ENCODE measurements at places on chromosomes 7 and 10.

DNA sequence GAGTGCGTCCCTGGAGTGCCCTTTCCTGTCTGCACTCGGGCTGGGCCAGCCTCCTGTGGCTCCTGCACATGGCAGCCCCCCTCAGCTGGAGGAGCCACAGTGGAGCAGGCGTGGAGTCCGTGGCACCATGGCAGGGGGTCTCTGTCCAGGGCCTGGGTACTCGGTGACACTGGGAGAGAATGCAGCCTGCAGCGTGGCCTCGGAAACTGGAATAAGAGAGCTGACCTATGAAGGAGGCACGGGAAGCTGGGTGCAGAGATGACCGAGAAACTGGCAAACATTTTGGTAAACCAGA lies 25.8 kb upstream of the WDFY4 start:
- DNase-seq: no peak

DNA sequence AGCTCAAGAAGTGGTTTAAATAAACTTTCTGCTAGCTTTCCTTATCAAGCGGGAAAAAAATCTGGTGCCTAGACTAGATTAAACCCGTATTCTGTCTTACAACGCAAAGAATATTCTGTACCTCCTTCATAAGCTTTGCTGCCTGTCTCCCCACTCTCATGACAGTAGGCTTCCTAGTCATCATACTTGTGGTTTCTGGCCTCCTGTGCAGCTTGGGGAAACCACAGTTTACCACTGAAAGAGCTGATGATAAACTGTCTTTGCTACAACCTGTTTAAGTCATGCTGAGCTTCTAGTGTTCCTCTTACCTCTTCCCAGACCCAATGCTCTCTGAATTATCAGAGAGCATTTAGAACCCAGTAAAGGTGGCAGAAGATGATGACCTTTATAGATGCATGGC lies 55.0 kb downstream of the PODXL start:
- DNase-seq: peak; percentile 41

DNA sequence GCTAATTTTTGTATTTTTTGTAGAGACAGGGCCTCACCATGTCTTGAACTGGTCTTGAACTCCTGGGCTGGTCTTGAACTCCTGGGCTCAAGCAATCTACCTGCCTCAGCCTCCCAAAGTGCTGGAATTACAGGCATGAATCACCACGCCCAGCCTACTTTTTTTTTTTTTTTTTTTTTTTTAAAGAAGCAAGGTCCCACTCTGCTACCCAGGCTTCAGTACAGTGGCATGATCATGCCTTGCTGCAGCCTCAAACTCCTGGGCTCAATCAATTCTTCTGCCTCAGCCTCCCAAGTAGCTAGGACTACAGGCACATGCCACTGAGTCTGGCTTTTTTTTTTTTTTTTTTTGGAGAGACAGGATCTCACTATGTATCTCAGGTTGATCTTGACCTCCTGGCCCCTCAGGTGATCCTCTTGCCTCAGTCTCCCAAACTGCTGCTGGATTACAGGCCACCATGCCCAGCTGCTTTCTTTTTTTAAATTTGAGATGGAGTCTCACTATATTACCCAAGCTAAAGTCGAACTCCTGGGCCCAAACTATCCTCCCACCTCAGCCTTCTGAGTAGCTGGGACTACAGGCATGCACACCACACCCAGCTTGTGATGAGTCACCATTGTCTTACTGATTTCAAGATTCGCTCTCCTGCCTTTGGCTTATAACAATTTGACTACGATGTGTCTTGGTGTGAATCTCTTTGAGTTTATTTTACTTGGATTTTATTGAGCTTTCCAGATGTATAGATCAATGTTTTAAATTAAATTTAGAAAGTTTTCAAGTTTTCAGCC lies 9.0 kb downstream of the RPEL1 start:
- no peak for DNase-seq

DNA sequence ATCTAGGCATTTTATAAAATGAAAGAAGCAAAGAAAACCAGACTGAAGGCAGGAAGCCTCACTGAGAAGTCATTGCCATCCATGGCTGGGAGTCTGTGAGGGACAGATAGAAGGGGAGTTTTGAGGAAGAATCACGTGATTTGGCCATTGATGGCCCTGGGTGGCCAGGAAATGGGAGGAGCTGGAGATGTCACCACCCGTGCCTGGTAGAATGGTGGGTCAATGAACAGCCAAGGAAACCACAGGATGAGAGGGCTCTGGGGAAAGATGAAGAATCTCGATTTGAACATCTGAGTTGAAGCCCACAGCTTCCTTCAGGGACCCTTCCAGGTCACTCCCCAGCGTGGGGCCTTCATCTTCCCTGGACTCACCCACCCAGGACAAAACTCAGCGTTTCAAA lies 103.3 kb upstream of the CHST15 start:
- DNase-seq: no peak

DNA sequence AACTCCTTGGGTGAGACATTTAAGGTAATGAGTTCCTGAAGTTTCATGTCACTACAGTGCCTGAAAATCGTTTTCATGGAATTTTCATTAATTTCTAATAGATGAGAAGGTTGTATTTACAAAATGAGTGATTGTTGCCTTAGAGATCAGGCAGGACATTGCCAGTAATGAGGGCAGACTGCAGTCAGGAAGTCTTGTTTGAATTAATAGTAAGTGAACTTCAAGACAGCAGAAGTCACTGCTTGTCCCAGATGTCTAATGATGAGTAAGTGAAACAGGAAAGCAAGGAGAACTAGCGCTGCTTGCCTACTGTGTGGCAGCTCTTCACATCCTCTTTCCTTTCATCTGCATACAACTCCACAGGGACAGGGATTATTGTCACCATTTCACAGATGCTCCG lies 237.4 kb downstream of the BAMBI start:
- no peak for DNase-seq

- no peak for DNase-seq
These were observed 12.3 kb upstream of the ACSM6 start for GRCh38 chr10:95181726-95182125.

- DNase-seq: no peak
These were observed 148.8 kb downstream of the CHRM2 start for GRCh38 chr7:137017221-137017620.

GRCh38 chr10:132904181-132904813 lies 38.1 kb downstream of the CFAP46 start:
- DNase-seq: no peak

DNA sequence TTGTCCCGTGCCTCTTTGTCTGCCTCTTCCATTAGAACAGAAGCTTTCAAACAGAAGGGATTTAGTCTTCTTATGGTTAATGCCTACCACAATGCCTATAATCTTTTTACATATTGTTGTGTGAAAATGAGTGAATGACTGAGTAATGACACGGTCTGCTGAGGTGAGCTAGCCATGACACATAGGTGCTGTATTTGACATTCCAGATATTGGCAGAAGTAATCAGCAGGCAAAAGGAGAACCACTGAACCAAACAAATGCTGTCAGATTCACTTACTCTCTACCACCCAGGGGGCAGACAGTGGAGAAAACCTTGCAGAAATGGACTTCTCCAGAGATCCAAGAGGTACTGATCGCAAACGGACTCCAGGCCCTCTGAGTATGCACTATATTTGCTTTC lies 377.2 kb upstream of the VWC2 start:
- no peak for DNase-seq

- DNase-seq: no peak
These were observed 52.1 kb downstream of the MPP7 start for GRCh38 chr10:28250782-28251181.

DNA sequence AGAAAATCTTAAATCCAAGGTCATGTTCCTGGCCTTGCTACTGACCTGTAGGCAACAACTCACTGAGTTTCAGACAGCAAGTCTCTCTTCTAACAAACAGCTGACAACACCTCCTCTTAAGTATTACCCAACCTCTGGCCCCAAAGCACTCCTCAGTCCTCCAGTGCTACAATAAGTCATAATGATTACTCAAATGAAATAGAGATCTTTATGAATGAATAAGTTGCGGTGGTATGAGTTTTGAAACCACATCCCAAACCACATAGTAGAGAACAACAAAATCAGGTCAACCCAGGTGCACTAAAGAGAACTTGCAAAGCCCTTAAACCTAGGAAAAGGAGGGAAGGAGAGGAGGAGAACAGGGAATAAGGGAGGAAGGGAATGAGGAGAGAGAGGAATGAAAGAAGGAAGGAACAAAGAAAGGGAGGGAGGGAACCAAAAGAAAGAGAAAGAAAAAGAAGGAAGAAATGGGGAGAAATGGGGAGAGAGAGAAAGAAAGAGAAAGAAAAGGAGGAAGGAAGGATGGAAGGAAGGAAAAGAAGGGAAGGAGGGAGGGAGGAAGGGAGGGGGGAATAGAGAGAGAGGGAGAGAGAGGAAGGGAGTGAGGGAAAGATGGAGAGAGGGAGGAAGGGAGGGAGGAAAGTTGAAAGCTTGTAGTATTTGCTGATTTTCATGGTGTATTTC lies 142.8 kb upstream of the CALCR start:
- DNase-seq: no peak

- DNase-seq: no peak
These were observed 212.4 kb downstream of the DGKI start for GRCh38 chr7:137634356-137634755.

GRCh38 chr7:141462958-141463357 lies 88.3 kb upstream of the AGK start:
- DNase-seq: no peak

DNA sequence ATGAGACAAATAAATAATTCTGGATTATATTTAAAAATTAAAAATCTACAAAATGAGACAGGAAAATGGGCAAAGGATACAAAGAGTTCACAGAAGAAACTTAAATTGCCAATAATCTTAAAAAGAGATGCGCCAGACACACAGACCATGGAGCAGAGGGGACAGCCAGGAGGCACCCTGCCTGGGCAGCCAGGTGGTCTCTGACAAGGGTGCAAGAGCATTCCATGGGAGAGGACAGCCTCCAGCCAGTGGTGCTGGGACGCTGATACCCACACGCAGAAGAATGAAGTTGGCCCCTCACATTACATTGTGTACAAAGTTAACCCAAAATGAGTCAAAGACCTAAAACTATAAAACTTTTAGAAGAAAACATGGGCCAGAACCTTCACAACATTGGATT lies 106.3 kb downstream of the NKX6-2 start:
- no peak for DNase-seq

DNA sequence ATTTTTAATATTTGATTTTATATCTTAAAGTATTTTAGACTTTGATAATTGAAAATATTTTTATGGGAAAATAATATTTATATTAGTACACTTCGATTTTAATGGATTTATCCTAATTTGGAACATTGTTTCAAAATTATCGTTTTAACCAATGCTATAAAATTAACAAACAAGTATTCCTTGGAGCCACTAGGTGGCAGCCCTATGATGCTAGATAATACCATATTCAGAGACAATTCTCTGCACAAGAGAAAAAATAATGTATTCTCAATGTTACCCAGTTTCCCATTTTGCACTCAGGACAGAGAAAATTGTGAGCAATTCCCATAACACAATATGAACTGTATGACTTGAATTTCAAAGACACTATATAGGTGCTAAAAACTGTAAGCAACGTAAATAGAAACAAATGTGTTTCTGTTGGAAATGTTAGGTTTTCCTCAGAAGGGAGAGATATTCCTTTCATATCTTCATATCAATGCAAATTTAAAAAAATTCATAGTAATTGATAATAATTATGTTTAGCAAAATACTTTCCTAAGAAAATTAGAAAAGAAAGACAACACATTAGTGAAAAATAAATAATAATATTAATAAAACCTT lies 237.8 kb downstream of the SEMA3E start:
- no peak for DNase-seq

GRCh38 chr10:50968386-50969091 lies 83.1 kb upstream of the A1CF start:
- DNase-seq: no peak

DNA sequence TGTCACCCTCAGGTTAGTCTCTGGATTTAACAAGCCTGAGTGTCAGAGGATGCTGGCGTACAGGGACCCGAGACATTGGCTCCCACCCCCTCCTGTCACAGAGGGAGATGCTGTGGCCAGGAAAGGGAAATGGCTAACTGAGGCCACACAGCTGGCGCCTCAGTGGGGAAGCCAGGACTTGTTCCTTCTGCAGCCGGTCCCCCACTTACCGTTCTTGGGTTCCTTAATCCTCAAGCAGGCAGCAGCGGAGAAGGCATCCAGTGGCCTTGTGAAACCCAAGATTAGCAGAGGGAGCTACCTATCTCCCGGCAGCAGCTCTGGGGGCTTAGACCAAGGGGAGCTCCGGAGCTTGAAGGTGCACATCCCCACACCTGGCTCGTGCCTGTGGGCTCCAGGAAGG lies 65.4 kb downstream of the NEURL1 start:
- DNase-seq: no peak

- no peak for DNase-seq
These were observed 130.5 kb downstream of the WDR37 start for GRCh38 chr10:1186683-1186990.

DNA sequence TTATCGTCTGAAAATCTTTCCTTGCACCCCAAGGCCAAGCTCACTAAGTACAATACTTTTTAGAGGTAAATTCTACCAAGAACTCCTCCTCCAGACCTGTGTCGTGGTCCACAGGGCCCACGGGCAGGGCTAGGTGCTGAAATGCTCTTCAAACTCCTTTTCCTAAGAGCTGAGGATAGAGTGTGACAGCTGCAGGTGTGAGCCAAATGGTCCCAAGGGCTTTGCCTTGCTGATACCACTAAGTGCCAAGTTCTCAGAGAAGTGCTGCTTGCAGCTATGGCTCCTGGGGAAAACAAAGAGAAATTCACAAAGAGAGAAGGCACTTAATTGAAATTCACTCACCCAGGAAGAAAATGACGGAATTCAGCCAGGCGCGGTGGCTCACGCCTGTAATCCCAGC lies 868.9 kb upstream of the AUTS2 start:
- no peak for DNase-seq

- no peak for DNase-seq
These were observed 24.8 kb downstream of the OR9A2 start for GRCh38 chr7:143002106-143002505.

GRCh38 chr10:75239096-75239790 lies 3.5 kb upstream of the COMTD1 start:
- DNase-seq: no peak

GRCh38 chr10:113381981-113382509 lies 170.8 kb upstream of the HABP2 start:
- no peak for DNase-seq

GRCh38 chr10:1559761-1560160 lies 177.6 kb downstream of the ADARB2 start:
- no peak for DNase-seq

GRCh38 chr10:104038958-104039752 lies 46.5 kb downstream of the COL17A1 start:
- no peak for DNase-seq

DNA sequence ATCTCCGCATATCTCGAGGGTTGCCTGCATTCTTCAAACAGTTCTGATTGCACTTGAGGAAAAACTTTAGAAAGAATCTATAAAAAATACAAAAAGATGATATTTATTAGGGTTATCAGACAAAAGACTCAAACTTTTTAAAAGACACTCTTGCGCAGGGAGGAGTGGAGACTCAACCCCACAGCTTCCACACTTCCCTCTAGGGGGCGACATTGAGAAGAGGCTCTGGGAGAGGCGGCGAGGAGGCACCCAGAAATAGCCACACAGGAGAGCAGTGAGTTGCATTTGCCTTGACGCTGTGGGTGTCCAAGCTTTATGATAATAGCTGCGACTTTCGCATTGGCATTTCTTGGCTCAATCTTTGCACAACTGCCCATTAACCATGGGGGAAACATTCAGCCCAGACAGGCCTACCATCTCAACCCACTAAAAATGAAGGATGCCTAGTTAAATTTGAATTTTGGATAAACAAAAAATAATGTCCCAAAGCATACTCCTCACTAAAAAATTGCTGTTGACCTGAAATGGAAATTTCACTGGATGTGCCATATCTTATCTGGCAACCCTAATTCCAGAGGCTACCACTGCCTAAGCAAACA lies 86.2 kb downstream of the EBF3 start:
- no peak for DNase-seq

GRCh38 chr10:43202224-43202656 lies 64.0 kb downstream of the CSGALNACT2 start:
- DNase-seq: peak; percentile 31
